ENCODE measurements at places on chromosomes 12 and 14.

DNA sequence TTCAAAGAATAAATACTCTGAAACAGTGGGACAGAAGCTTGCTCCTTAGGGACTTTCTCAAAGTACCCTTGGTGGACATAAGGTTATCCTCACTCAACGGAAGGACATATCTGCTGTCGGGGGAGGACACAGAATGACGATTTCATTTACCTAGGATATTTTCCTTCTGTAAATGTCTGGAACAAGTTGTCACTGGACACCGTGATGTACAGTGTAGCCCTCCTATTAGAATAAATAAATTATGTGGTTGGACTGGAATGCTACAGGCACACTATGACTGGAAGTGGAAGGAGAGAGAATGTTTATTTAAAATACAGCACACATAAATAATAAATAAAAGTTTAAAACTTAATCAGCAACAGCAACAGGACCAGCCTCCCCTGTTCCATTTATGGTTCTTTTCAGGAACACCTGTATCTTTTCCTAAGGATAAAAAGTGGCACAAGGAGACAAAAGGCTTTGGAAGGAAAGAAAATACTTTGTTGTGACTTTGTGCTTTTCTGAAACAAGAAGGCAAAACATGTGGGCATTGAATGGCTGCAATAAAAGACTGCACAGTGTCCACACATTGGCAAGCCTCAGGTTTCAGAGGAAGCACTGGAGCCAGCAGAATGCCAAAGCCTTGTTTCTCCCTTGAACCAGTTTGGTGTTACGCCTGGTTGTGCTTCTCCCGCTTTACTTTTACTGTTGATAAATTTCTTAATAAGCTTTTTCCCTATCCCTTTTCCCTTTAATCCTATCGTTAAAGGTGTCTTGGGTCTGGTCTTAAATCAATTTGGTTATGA lies 36.8 kb downstream of the FGD4 start:
- DNase-seq: no peak

GRCh38 chr12:124392667-124393413 lies 97.9 kb downstream of the RFLNA start:
- peak; percentile 76 for DNase-seq

- no peak for DNase-seq
Observed at GRCh38 chr12:107917912-107918800, 143.7 kb downstream of the ASCL4 start.

DNA sequence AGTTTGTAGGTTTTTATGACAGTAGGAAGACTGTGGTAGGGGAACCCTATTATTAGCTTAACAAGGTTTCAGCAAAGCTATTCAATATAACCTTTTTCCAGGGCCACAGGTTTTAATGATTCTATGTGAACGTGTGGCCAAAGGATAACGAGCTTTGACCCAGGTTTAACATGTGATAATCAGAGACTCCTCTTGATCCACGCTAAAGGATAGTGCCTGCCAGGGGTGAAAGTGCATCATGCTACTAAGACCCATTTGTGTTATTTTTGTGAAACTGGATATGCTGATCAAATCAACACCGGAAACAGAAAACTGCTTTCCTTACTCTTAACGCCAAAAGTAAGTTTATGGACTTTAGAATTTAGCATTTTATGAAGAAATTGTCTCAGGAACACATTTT lies 909 bp upstream of the TAOK3 start:
- no peak for DNase-seq

DNA sequence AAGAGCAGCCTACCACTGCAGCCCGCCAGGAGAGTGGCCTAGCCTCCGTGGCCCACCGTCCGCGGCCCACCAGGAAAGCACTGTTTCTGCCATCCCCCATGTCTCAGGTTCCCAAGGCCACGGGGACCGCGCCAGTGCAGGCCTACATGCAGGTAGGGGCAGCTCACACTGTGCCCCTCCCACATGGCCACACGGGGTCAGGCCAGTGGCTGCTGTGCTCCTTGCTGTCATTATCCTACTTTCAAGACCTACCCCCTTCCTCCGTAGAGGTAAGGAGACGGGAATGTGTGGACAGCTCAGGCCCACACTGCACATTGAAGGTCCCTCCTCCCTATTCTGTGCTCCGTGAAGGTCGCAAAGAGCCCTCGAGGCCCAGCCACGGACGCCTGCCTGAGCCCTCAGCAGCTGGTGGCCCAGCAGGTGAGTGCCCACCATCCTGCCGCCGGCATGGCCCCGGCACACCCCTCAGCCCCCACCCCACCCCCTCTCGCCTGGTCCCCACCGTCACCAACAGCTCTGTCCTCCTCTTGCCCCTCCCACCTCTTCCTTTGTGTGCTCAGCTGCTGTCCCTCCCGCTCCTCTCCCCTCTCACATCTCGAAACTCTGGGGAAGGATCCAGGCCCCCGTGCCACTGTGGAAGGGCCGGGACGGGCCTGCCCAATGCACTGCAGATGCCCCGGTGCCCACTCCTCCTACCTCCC lies 10.0 kb downstream of the DDX51 start:
- no peak for DNase-seq

DNA sequence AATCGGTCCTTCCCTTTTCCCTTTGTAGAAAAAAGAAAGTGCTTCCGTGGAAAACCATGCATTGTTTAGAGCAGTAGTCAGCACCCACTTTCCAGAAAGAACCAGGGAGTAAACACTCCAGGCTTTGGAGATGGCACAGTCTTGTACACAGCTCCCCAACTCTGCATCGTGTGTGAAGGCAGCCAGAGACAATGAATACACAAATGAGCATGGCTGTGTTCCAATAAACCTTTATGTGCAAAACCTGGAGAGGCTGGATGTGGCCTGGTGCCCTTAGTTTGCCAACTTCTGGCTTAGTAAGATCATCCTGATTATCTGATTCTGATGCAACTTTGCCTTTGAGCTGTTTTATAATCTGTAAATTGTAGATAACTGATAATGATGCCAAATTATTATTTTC lies 463.4 kb upstream of the TMEM132C start:
- DNase-seq: no peak

GRCh38 chr12:6199531-6200255 lies 507 bp upstream of the CD9 start:
- no peak for DNase-seq

DNA sequence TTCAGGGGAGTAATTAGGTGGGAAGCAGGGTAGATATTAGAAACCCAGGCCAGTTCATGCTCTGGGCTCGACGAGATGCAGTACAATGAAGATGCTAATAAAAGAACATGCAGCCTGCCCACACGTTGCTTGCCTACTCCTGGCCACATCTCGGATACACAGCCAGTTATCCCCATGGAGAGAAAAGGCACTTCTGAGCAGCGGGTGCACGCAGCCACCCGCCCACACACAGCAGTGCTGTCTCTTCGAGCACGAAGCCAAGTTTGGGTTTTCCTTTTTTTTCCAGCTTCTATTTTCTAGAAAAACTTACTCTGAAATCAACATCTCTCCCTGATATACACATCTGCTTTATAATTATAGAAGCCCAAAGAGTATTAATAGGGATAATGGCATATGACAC lies 85.7 kb downstream of the CIT start:
- DNase-seq: no peak

GRCh38 chr14:89303456-89304435 lies 113.3 kb downstream of the FOXN3 start:
- peak; percentile 67 for DNase-seq

- DNase-seq: no peak
Observed at GRCh38 chr12:107530701-107531100, 154.9 kb upstream of the PWP1 start.

GRCh38 chr14:24289649-24290280 lies 9.8 kb downstream of the DHRS1 start:
- DNase-seq: no peak

DNA sequence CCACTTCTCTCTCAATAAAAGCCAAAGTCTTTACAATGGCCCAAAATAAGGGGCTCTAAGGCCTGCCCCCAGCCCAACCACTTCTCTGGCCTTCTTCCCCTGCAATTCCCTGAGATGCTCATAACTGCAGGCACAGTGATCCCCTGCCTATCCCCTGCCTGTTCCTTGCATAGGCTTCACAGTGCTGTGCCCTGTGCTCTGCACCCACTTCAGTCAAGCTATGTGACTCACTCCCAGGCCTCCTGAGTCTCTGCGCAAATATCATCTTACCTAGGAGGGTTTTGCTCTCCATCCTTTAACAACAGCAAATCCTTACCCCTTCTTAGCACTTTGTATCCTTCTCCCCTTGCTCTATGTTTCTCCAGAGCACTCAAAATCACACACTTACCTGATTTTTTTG lies 242.2 kb downstream of the MSRB3 start:
- DNase-seq: no peak

DNA sequence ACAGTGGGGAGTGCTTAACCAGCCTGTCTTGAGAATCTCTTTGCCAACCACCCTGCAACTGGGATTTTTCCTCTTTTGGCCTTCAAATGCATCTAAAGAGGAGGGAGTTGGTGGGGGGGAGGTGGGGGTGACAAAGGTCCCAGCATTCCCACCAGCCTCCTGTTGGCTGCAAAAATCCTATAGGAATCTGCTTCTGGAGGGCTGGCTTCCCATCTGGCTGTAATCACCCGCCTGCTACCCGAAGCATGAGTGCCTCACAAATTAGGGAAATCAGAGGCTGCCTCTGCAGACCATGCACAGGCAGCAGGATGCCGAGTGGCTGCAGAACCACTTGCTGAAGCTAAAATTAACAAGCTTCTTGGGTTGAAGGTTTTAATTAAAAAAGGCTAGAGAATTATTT lies 73.9 kb upstream of the WSCD2 start:
- DNase-seq: no peak

GRCh38 chr12:104519190-104520019 lies 62.7 kb downstream of the CHST11 start:
- no peak for DNase-seq

GRCh38 chr14:73759714-73760597 lies 45.8 kb upstream of the PNMA1 start:
- peak; percentile 99 for DNase-seq

DNA sequence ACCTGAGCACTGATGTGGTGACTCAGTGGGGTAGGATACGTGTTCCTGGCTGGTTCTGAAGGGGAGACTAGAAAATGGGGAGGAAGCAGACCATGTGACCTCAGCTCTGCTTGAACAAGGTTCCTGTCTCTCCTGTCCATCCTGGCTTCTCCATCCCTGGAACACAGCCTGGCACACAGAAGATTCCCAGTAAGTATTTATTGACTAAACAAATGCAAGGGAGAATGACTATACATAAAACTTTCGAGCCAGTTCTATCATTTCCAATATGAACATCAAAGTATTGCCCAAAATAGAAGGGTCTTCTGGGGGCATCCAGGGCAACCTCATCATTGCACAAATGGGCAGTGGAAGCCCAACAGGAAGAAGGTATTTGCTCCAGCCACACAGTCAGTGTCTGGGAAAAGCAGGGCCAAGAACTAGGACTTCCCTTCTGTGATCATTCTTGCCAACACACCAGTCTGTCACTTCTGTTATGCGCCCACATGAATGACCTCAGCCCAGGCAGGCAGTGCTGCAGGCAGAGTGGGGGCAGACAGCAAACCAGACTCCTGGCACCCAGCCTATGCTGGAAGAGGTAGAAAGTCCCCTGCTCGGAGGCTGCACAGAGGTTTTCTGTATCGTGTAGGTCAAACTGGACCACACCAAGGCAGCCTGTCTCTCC lies 5.6 kb upstream of the SERPINA9 start:
- no peak for DNase-seq

DNA sequence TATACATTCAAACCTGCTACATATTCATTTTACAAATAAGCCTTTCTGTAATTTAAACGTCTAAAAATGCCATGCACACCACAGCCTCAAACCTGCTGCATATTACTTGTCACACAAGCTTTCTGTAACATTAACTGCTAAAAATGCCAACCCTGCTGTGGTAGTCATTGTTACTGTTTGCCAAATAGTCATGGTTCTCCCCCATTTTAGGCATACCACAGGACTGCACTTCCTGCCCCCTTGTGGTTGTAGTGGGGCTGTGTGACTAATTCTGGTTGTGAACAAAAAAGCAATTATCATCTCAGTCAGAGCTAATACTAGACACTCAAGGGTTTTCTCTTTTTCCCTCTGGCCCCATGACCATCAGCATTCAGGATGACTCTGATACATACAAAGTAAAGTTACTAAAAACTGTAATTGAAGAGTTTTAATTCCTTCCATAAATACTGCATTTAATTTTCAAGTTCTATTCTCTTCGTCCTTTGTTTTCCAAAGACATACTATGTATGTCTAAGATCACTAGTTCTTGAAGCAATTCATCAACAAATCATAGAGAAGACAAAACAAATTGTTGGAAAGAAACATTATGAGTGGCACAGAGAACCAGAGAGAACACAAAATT lies 5.7 kb upstream of the SLC35F4 start:
- peak; percentile 25 for DNase-seq

- no peak for DNase-seq
Observed at GRCh38 chr12:89140602-89141238, 211.6 kb downstream of the DUSP6 start.

- DNase-seq: no peak
Observed at GRCh38 chr14:94103554-94104150, 6.9 kb upstream of the IFI27 start.

DNA sequence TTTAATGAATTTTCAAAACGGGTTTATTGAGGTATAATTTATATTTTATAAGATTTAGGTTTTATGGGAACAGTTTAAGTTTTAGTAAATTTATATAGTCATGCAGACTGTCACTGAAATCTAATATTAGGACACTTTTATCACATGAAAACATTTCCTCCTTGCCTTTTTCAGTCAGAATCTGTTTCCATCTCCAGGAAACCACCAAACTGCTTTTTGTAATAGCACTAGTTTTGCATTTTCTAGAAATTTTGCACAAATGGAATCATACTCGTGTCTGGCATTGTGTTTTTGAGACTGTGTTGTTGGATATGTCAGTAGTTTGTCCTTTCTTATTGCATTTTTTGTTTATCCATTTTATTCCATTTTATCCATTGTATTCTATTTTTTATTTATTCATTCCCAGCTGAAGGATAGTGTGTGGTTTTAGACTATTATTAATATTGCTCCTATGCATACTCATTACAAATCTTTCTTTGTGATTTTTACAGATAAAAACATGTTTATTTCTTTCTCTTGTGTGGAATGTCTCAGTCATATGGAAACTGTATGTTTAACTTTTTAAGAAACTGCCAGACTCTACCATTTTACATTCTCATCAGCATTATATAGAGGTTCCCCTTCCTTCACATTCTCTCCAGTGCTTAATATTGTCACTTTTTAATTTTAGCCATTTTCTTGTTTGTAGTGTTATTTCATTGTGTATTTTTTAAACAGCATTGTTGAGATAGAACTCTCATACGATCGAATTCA lies 26.5 kb downstream of the PALS1 start:
- DNase-seq: no peak

GRCh38 chr12:5192726-5193125 lies 149.0 kb downstream of the KCNA5 start:
- no peak for DNase-seq

- DNase-seq: no peak
Observed at GRCh38 chr14:24785698-24786097, 151.7 kb upstream of the GZMB start.

DNA sequence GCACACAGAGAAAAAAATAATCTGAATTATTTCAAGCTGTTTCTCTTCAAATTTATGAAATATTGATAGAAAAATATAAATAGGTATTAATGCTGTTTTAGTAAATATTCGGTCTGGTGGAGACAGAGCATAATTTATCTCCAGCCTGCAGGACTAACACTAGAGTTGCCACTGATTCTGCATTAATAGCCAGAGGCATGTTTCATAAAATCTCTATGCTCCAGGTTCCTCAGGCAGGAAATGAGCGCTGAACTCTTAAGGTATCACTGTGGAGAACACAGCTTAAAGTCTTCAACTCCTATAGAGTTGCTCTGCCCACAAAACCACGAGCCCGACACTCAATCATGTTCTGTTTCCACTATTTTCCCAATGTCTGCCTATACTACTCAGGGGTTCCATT lies 470.0 kb upstream of the TMPO start:
- DNase-seq: no peak

- DNase-seq: peak; percentile 50
Observed at GRCh38 chr12:121579981-121580868, 598 bp downstream of the KDM2B start.

GRCh38 chr12:40164034-40164433 lies 58.2 kb upstream of the SLC2A13 start:
- DNase-seq: no peak
